ENCODE measurements at places on chromosomes 16 and 17.

DNA sequence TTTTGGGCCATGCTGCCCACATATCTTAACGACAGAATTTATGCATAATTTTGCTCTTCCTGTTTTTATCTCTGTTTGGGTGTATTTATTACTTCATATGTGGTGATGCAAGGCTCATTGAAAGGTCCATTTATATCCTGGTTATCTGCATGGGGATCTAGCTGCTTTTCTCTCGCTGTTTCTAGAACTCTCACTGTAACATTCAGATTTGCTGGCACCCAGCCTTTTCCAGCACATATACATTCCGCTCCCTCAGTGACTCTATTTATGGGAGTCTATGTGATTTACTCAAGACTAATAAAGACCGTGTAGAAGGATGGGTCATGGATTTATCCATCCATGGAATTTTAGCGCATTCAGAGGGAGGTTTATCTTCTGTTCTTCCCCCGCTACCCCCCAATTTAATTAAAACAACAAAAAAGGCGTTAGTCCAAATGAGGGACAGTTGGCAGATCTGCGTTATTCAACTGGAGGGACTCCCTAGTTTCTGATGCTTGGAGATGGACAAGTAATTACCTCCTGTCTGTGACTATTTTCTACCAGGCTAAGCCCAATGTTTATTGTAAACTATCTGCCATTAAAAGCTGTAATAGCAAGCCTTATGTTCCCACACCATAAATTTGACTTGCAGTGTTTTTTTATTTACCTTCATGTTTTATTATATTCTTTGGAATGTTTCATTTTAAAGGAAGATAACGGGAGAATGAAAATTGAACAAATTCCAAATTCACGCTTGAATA is 19.8 kb upstream of the MARCHF10 start:
- H3K27ac ChIP-seq: peak overlapping the region; percentile 75
- H3K27me3 ChIP-seq: no peaks in the 10 kb centered on the region
- peak overlapping the region; percentile 38 for H3K4me3 ChIP-seq
- no peak for DNase-seq
- peaks cover 26% of the 10 kb centered on the region for H3K4me1 ChIP-seq

GRCh38 chr17:54009502-54009901 is 186.8 kb downstream of the KIF2B start:
- no peaks in the 10 kb centered on the region for H3K27me3 ChIP-seq
- no peaks in the 10 kb centered on the region for H3K4me1 ChIP-seq
- no peaks in the 10 kb centered on the region for H3K36me3 ChIP-seq
- DNase-seq: no peak
- H3K4me3 ChIP-seq: no peak overlapping the region
- no peak overlapping the region for H3K27ac ChIP-seq

GRCh38 chr17:55652114-55652823 is 70.4 kb downstream of the TMEM100 start:
- H3K36me3 ChIP-seq: no peaks in the 10 kb centered on the region
- H3K4me3 ChIP-seq: no peak overlapping the region
- H3K4me1 ChIP-seq: no peaks in the 10 kb centered on the region
- H3K27ac ChIP-seq: no peak overlapping the region
- H3K27me3 ChIP-seq: no peaks in the 10 kb centered on the region

DNA sequence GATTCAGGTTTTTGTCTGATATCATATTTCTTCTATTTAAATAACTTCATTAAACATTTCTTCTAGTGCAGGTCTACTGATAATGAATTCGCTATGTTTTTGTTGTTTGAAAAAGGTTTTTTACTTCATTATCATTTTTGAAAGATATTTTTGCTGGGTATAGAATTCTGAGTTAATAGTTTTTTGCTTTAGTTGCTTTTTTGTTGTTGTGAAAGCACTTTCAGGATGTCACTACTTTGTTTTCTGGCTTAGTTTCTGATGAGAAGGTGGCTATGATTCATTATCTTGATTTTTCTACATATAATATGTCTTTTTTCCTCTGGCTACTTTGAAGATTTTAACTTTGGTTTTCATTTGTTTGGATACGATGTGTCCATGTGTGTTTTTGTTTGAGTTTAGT is 3.5 kb downstream of the ZFP1 start:
- H3K27me3 ChIP-seq: no peaks in the 10 kb centered on the region
- H3K27ac ChIP-seq: no peak overlapping the region
- DNase-seq: no peak
- H3K4me3 ChIP-seq: no peak overlapping the region

- peak overlapping the region; percentile 23 for H3K27ac ChIP-seq
- peaks cover 38% of the 10 kb centered on the region for H3K4me1 ChIP-seq
- H3K36me3 ChIP-seq: no peaks in the 10 kb centered on the region
- no peak for DNase-seq
- H3K4me3 ChIP-seq: no peak overlapping the region
Observed at GRCh38 chr17:48494335-48494734, 36.5 kb downstream of the HOXB1 start.

GRCh38 chr17:75067856-75068255 is 19.9 kb upstream of the SLC16A5 start:
- H3K4me3 ChIP-seq: no peak overlapping the region
- no peaks in the 10 kb centered on the region for H3K27me3 ChIP-seq
- H3K27ac ChIP-seq: no peak overlapping the region
- no peaks in the 10 kb centered on the region for H3K4me1 ChIP-seq
- DNase-seq: no peak

DNA sequence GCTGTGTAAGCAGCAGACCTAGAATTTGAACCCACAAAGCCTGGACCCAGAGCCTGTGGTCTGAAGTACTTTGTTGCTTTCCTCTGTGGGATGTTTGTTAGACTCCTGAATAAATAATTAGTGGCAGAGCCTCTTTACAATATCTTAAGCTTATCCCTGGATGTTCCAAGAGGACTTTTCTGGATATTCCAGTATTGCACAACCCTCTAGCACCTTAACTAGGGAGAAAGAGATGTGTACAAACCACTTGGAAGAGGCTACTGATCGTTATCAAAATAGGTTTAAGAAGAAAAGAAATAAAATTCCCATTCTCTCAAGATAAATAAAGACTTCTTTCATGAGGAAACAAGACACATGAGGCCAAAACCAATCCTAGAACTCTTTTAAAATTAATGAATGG is 632.4 kb downstream of the CDH11 start:
- no peaks in the 10 kb centered on the region for H3K4me1 ChIP-seq
- H3K27me3 ChIP-seq: no peaks in the 10 kb centered on the region
- H3K4me3 ChIP-seq: no peak overlapping the region
- H3K27ac ChIP-seq: no peak overlapping the region
- no peak for DNase-seq
- H3K36me3 ChIP-seq: no peaks in the 10 kb centered on the region

- no peak for DNase-seq
- H3K27me3 ChIP-seq: no peaks in the 10 kb centered on the region
- no peak overlapping the region for H3K4me3 ChIP-seq
- peaks cover 12% of the 10 kb centered on the region for H3K36me3 ChIP-seq
- no peaks in the 10 kb centered on the region for H3K4me1 ChIP-seq
- H3K27ac ChIP-seq: no peak overlapping the region
Observed at GRCh38 chr16:4813251-4814003, 11.0 kb upstream of the ROGDI start.

DNA sequence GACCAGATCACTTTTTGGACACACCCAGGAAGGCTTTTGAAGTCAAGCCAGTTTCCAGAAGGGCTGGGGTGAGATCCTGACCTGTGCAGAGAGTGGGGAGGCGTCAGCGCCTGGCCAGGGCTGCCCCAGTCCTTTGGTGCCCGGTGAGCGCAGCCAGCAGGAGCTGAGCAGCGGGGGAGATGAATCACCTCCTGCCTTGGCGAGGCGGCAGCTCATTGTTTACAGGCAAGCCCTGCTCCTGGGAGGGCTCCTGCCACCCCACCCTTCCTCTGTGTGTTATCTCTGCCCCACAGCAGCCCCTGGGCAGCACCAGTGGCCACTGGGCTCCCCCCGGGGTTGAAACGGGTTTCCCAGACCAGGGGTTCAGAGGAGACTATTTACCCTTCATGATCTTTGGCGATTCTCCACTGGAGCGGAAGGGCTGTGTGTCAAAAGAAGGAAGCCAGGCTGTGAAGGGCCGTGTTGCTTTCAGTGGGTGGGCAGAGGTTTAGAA is 14.1 kb upstream of the ITGB4 start:
- H3K27me3 ChIP-seq: no peaks in the 10 kb centered on the region
- no peak overlapping the region for H3K4me3 ChIP-seq
- peaks cover 9% of the 10 kb centered on the region for H3K36me3 ChIP-seq
- DNase-seq: no peak
- H3K4me1 ChIP-seq: peaks cover 24% of the 10 kb centered on the region

GRCh38 chr17:57833179-57833939 is 16.5 kb downstream of the MRPS23 start:
- no peak overlapping the region for H3K27ac ChIP-seq
- H3K4me3 ChIP-seq: no peak overlapping the region
- no peaks in the 10 kb centered on the region for H3K27me3 ChIP-seq
- DNase-seq: no peak
- no peaks in the 10 kb centered on the region for H3K36me3 ChIP-seq
- peaks cover 8% of the 10 kb centered on the region for H3K4me1 ChIP-seq

- H3K27me3 ChIP-seq: no peaks in the 10 kb centered on the region
- no peak overlapping the region for H3K4me3 ChIP-seq
- H3K36me3 ChIP-seq: no peaks in the 10 kb centered on the region
- H3K27ac ChIP-seq: no peak overlapping the region
Observed at GRCh38 chr17:9890124-9890523, 14.9 kb downstream of the RCVRN start.

GRCh38 chr17:79053251-79053925 is 21.2 kb upstream of the ENGASE start:
- no peaks in the 10 kb centered on the region for H3K27me3 ChIP-seq
- no peaks in the 10 kb centered on the region for H3K4me1 ChIP-seq
- no peak for DNase-seq
- H3K4me3 ChIP-seq: no peak overlapping the region

DNA sequence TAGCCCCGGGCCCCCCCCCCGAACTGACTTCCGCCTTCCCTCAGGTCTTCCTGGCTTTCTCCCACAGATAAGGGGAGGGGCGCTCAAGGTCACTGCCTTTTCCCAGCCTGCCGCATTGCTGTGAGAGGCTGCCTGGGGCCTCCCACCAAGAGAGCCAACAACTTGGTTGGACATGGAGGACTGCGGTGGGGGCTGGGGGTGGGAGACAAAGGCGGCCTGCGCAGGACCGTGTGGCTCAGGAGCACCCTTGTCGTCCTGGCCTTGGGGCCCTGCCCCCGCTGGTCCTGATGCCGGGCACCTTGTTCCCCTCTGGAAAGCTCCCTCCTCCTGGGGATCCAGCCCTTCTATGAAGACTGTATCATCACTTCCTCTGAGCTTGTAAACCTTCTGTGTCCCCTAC is 105.6 kb upstream of the FOXF1 start:
- H3K27ac ChIP-seq: no peak overlapping the region
- H3K4me3 ChIP-seq: no peak overlapping the region
- no peaks in the 10 kb centered on the region for H3K27me3 ChIP-seq
- DNase-seq: no peak
- H3K4me1 ChIP-seq: no peaks in the 10 kb centered on the region

DNA sequence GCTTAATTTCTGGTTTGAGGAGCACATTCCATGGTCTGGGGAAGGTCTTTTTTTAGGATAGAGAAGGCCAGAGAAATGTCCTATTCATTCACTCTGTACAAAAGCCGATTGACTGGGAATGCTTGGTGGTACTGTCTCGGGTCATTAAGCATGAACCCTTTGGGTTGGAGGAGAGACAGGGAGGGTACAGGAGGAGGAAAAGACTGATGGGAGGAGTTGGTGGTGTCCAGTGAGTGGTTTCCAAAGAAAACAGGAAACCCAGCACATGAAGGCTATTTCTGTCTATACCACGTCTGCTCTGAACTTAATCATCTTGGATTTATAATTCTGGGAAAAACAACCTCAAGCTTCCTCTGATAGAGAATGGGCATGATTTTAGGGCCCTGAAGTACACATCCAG is 111.9 kb downstream of the XYLT1 start:
- peaks cover 3% of the 10 kb centered on the region for H3K27me3 ChIP-seq
- no peaks in the 10 kb centered on the region for H3K36me3 ChIP-seq
- H3K4me3 ChIP-seq: no peak overlapping the region

DNA sequence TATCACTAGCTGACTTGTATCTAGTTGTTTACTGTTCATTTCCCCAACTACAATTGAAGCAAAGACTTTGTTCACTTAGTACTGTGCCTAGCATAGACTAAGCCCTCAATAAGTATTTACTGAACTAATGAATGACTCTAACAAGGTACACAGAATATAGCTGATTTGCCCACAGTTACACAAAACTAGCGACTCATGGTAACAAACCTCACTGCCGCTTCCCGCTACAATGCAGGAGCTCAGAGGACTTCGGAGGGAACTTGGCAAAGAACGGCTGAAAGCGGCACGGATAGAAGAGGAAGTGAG is 524 bp downstream of the EFTUD2 start:
- no peaks in the 10 kb centered on the region for H3K27me3 ChIP-seq
- peak overlapping the region; percentile 67 for H3K4me3 ChIP-seq
- peak overlapping the region; percentile 90 for H3K27ac ChIP-seq
- H3K36me3 ChIP-seq: peaks cover 6% of the 10 kb centered on the region

DNA sequence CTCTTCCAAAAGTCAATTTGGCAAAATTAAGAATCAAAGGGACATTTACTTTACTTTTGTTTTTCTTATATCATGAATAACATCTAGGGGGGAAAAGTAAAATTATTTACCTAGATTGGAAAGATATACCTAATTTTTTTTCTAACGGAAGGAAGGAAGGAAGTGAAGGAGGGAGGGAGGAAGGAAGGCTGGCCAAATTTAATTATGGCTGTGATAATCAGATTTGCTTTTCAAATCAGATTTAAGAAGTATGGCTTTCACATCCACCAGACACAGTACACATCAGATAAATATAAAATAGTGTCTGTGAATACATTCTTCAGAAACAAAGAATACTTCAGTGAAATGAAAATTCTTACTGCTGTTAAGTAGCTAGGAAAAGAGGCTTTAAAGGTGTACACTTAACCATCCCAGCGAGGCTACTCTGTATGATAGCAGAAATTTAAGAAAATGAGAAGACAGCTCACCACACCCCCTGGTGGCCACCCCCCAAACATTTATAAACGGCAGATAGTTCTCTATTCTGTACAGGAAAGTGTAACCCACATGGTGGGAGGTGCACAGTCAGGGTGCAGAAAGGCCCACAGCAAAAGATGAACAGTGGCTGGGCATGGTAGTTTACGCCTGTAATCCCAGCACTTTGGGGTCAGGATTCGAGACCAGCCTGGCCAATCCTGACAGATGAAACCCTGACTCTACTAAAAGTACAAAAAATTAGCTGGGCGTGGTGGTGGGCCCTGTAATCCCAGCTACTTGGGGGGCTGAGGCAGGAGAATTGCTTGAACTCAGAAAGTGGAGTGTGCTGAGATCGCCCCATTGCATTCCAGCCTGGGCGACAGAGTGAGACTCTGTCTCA is 150.8 kb downstream of the SSH2 start:
- no peaks in the 10 kb centered on the region for H3K27me3 ChIP-seq
- no peak overlapping the region for H3K4me3 ChIP-seq
- no peaks in the 10 kb centered on the region for H3K36me3 ChIP-seq
- peak; percentile 35 for DNase-seq
- no peak overlapping the region for H3K27ac ChIP-seq
- 0 out of 2 replicates have a peak, but pooled peaks cover 3% of the 10 kb centered on the region for H3K4me1 ChIP-seq

GRCh38 chr16:66746048-66746447 is 5.4 kb downstream of the DYNC1LI2 start:
- H3K27me3 ChIP-seq: no peaks in the 10 kb centered on the region
- no peak overlapping the region for H3K4me3 ChIP-seq
- H3K36me3 ChIP-seq: peaks cover 19% of the 10 kb centered on the region
- no peak overlapping the region for H3K27ac ChIP-seq
- H3K4me1 ChIP-seq: peaks cover 16% of the 10 kb centered on the region

All from Panc1 (cell line).